ENCODE measurements at places on chromosomes 5 and 9. TPM values are rescaled to one million over a fixed set of nuclear protein-coding genes. Genes with fewer than 3 reads are reported as not detected.

Gene RUSC2
- total RNA-seq: 34.4 TPM

Gene TRIM36
- 1.5 TPM for total RNA-seq

Gene TNFSF15
- total RNA-seq: 0.08 TPM

Gene ADAMTS19
- total RNA-seq: not detected

Gene LCP2
- not detected for total RNA-seq

Gene DMRT2
- not detected for total RNA-seq

Gene NPR3
- 19.6 TPM for total RNA-seq

Gene DMGDH
- total RNA-seq: not detected

Gene PDCD1LG2
- 0.20 TPM for total RNA-seq

Gene PGM5
- total RNA-seq: not detected

Gene ST6GALNAC4
- total RNA-seq: 15.5 TPM

Gene DOCK2
- total RNA-seq: 3.3 TPM

Gene PCDHA4
- 1.5 TPM for total RNA-seq

Gene PCDHB2
- 3.7 TPM for total RNA-seq

Gene PARP8
- total RNA-seq: 0.07 TPM

Gene CER1
- total RNA-seq: not detected

Gene HNRNPH1
- total RNA-seq: 491 TPM

Gene PCDH1
- total RNA-seq: 3.7 TPM

Gene C5orf63
- 4.7 TPM for total RNA-seq

Gene SLC6A3
- 0.87 TPM for total RNA-seq

Gene INPP5E
- total RNA-seq: 20.0 TPM

Gene PSMD5
- 30.4 TPM for total RNA-seq

Gene SMIM33
- total RNA-seq: not detected

Gene BAAT
- 0.23 TPM for total RNA-seq

Gene TMOD1
- total RNA-seq: 2.1 TPM

Gene C9orf85
- total RNA-seq: 12.2 TPM

Gene DIPK1B
- 8.7 TPM for total RNA-seq

Gene TAF11L10
- not detected for total RNA-seq

Gene RRAGA
- 108 TPM for total RNA-seq

Gene SUSD3
- total RNA-seq: 0.65 TPM

Gene IGIP
- total RNA-seq: 0.78 TPM

Gene CCNO
- 7.4 TPM for total RNA-seq

Gene HTR1A
- total RNA-seq: not detected

Gene DAB2
- 7.6 TPM for total RNA-seq

Gene PLK2
- 42.5 TPM for total RNA-seq

Gene PDE6A
- total RNA-seq: 0.42 TPM

Gene ARL14EPL
- total RNA-seq: 0.19 TPM

Gene C5orf58
- not detected for total RNA-seq

Gene RALGDS
- 28.9 TPM for total RNA-seq

Gene SYNPO
- total RNA-seq: 26.6 TPM

Gene CORO2A
- total RNA-seq: 1.1 TPM

Gene CCDC183
- total RNA-seq: 0.44 TPM

Gene TAF1L
- not detected for total RNA-seq

Gene SGCD
- total RNA-seq: 4.1 TPM

Gene OR1B1
- total RNA-seq: not detected

Gene TSSK1B
- total RNA-seq: not detected

Gene ARHGEF37
- 1.9 TPM for total RNA-seq

Gene TPPP
- total RNA-seq: 5.5 TPM
